ENCODE measurements at places on chromosomes 6 and 20. TPM values are rescaled to one million over a fixed set of nuclear protein-coding genes. Genes with fewer than 3 reads are reported as not detected.

FAM184A gene
- 1.1 TPM for polyA plus RNA-seq

XKR7 gene
- 0.15 TPM for polyA plus RNA-seq

IL17A gene
- polyA plus RNA-seq, result not detected

DUSP15 gene
- polyA plus RNA-seq, result 1.5 TPM

ZNF311 gene
- 1.0 TPM for polyA plus RNA-seq

ELOVL2 gene
- 0.34 TPM for polyA plus RNA-seq

All from adipose tissue (tissue), 3 donors.